ENCODE measurements at places on chromosomes 5 and 9.
A peak's percentile ranks its signal among the peaks of the same experiment; 100 is the strongest.

DNA sequence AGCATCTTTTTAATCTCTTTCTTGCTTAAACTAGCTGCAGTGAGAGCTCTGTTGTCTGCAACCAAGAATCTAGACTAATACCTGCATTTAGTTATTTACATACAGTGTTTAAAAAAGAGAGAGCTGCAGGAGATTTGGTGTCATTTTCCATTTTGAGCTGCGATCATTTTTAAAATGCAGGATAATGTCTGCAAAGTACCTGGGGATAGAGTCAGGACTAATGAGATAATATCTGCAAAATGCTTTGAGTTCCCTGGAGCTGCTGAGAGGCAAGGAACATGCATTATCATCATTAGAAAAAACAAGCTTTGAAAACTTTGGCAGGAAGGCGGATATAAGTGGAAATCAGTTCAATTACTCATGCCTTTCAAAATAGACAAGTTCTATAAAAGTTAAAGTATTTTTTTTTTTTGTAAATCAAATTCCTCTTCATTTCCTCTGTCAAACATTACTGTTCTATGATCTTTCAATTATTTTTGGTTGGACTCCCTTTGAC is 21.8 kb upstream of the ANKRD33B start:
- DNase-seq = no peak

DNA sequence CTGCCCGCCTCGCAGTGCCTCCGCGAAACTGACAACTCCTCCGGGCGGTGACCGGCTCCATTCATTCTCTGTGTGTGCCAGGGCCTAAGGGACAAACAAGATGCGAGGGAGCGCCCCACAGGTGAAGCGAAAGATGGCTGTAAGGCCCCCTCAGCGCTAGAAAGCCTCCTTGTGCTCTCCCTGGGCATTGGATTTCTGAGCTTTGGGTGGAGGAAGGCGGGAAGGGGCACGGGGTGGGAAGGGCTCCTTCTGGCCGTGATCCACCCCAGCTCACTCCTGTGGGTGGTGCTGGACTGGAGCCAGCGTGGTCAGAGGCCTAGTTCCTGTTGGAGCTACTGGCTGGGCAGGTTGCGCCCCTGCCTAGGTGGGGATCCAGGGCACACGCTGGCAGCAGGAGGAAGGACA is 943 bp downstream of the GALNT12 start:
- DNase-seq = no peak

GRCh38 chr5:94788527-94788926 is 170.1 kb downstream of the SLF1 start:
- DNase-seq = no peak

DNA sequence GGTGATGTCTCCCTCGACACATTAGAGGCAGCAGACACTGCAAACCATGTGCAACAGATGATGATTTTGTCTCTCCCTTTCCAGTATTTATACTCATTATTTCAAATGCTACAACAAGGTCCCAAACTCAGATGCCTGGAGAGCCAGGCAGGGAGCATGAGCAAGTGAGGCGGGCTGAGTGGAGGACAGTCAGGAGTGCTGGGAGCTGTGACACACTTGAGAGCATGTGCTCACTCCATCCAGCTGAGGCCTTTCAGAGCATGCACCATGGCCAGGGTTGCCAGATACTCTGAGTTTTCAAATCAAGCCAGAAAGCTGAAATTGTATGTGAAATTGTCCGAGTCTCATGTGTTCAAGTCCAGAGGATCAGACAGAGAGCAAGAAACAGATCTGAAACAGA is 55.8 kb upstream of the SLC2A8 start:
- no peak for DNase-seq

- DNase-seq = peak; percentile 23
Measured at GRCh38 chr5:65329266-65329665, 152.5 kb downstream of the ADAMTS6 start.

DNA sequence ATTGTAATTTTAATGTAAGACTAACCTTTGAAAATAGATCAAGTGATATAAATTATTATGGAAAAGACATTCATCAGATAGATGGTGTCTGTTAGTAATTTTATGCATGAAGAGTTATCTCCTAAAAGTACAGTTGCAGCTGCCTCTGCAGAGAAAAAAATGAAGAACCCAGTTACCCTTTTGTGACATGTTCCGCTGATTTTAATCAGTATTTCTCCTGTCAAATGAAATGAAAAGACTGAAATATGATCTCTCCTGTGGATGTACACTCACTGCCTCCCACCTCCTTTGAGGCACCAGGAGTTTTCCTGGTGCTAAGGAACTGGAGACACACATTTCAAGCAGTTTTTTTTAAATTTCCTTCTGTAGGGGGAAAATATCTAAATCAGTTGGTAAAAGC is 277.4 kb downstream of the KIF4B start:
- DNase-seq = no peak

DNA sequence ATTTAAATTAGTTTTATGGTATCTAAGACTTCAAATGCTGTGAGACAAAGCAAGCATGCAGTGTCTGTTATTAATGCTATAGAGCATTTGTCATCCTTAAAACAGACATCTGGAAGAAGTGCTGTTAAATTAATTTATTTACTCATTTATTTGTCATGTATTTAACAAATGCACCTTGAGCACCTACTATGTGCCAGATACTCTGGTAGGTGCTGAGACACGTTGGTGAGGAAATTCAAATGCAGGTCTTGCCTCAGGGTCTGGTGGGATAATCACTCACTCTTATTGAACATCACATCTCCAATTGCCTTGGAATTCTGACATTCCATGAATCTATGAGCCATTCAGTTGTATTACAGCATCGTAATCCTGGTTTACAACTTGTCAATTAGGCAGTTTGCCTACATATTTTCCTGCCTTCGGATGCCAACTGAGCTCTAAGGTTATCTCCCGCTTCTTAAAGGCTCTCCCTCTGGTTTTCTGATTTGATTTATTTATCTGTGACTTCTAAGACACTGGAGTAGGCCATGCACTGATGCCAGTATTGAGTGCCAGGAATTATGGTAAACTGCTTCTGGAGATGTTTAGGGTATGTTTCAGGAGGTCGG is 56.0 kb upstream of the RPS23 start:
- peak; percentile 69 for DNase-seq

- peak; percentile 64 for DNase-seq
Measured at GRCh38 chr9:104992659-104993058, 64.7 kb upstream of the ABCA1 start.

DNA sequence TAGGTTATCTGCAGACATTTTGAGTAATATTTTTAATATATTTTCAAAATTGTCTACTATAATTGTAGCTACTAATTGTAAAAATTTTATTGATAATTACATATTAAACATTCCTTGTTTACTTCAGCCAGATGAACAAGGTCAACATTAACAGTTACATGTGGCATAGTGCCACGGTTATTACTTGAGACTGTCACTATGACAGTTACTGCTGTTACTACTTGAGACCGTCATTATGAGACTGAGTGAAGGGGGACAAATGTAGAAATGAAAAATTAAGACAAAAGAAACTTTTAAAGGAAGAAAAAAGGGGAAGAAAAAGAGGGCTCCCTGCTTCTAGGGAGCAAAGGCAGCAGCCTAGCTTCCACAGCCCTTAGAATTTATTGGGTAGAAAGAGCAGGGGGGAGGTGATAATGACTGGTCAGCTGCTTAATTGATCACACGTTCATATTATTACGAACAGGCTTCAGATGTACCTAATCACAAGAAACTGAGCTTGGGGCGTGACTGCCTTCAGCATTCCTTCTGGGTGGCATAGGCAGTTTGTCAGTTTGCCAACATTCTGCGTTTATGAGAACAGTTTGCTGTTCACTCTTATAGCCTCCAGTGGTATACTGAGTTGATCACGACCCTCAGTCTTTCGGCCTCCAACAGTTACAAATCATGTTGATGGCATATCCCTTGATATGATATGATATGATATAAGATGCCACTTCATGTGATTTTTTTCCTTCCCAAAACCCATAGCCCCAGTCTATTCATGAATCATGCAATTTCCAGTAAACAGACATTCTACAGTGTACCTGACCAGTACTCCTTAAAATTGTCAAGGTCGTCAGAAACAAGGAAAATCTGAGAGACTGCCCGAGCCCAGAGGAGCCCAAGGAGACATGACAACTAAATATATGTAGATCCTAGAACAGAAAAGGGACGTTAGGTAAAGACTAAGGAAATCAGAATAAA is 13.1 kb downstream of the MARCHF6 start:
- peak; percentile 60 for DNase-seq

Measured in fibroblast of skin of right biceps (primary cell).